Adrenal gland (tissue), 19 donors: ENCODE measurements at places on chromosomes 1 and 21.

DNA sequence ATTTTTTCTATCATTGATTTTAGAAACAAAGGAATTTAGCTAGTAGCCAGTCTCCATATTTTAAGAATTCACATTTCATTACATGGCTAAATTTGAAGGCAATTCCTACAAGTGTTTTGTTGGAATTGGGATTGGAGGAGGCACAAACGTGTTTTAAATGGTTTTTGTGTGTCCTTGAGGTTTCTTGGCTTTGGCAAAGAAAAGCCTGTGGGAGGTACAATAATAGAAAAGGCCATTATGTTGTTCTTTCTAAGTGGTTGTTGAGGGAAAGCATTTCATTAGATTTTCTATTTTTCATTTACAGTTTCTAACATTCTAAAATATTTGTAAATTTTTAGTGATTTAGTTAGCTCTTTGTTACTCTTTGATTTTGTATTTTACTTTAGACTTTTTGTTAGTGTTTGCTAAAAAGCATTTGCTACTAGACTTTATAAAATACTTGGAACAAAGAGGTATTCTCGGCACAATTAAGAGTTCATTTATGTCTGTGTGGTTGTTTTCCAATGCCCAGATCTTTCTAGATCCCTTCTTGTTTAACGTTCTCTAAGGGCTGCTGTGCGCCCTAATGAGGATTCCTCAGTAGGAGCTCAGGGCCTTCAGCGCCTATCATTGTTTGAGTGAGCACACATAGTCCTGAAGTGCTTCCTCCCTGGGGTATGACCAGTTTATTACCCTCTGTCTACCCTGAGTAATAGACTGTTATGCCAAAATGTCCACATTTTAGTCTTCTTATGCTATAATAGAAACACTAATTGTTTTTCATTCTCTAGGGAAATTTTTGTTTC is 70.0 kb upstream of the KIAA1614 start:
- no peaks in the 10 kb centered on the region for H3K4me1 ChIP-seq
- H3K4me3 ChIP-seq, result no peak overlapping the region
- H3K36me3 ChIP-seq, result no peaks in the 10 kb centered on the region
- no peak for DNase-seq
- no peaks in the 10 kb centered on the region for H3K27me3 ChIP-seq

DNA sequence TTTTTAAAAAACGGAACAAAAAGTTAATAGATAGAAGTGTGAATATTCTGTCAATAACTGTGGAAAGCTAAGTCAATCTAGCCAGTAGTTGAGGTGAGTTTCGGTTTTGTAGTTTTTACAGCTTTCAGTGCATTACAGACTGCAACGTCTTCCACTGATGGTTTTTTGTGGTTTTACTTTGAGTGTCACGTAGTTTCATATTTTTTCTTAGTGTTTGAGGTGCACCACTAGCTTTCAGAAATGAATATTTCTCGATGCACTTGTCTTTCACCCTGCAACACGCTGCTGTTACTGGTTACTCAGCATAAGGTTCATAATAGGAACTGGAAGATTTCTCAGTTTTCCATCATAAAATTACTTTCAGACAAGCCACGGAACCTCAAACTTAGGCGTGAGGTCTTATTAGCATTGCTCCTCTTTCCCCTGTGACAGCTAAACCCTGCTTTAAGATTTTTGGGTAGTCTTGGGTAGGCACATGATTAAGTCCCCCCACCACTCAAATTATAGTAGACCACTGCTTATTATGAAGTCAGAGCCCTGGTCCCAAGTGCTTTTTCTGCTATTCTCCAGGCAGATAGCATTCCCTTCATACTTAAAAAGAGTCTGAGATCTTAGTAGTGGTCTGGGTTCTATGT is 1412.7 kb downstream of the KCNT2 start:
- H3K36me3 ChIP-seq, result no peaks in the 10 kb centered on the region
- DNase-seq, result no peak
- H3K4me1 ChIP-seq, result no peaks in the 10 kb centered on the region
- no peak overlapping the region for H3K27ac ChIP-seq

GRCh38 chr1:54456361-54456760 is 50.2 kb upstream of the SSBP3 start:
- no peak overlapping the region for H3K27ac ChIP-seq
- H3K27me3 ChIP-seq, result no peaks in the 10 kb centered on the region
- no peaks in the 10 kb centered on the region for H3K4me1 ChIP-seq
- H3K36me3 ChIP-seq, result no peaks in the 10 kb centered on the region
- no peak overlapping the region for H3K4me3 ChIP-seq
- DNase-seq, result no peak

DNA sequence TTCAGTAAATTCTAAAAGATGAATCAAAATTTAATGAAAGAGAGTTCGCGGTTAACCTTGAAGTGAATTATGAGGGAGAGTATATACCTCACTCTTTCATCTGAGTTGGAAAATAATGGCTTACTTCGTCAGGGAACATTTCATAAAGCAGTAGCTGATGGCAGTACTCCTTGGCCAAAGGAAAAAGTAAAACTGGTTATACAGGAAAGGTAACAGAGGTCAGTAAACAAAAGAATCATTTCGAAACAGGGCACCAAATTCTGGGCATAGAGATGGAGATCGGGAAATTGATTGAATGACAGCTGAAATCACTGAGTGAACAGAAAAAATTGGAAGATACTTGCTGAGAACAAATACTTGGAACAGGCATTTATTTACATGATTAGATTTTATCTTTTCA is 199.0 kb downstream of the OLFM3 start:
- no peaks in the 10 kb centered on the region for H3K4me1 ChIP-seq
- H3K4me3 ChIP-seq, result no peak overlapping the region
- no peak for DNase-seq
- H3K27ac ChIP-seq, result no peak overlapping the region
- no peaks in the 10 kb centered on the region for H3K27me3 ChIP-seq

GRCh38 chr1:211527888-211528287 is 35.9 kb upstream of the RD3 start:
- H3K4me1 ChIP-seq, result no peaks in the 10 kb centered on the region
- no peaks in the 10 kb centered on the region for H3K36me3 ChIP-seq
- no peaks in the 10 kb centered on the region for H3K27me3 ChIP-seq
- H3K27ac ChIP-seq, result no peak overlapping the region

GRCh38 chr1:29393451-29393826 is 157.1 kb downstream of the PTPRU start:
- no peak for DNase-seq
- H3K27ac ChIP-seq, result no peak overlapping the region
- H3K27me3 ChIP-seq, result no peaks in the 10 kb centered on the region
- no peak overlapping the region for H3K4me3 ChIP-seq
- no peaks in the 10 kb centered on the region for H3K4me1 ChIP-seq

- peaks cover 6% of the 10 kb centered on the region for H3K4me1 ChIP-seq
- H3K4me3 ChIP-seq, result peak overlapping the region; percentile 73
- peak; percentile 79 for DNase-seq
- peak overlapping the region; percentile 93 for H3K27ac ChIP-seq
Measured at GRCh38 chr1:93878501-93878888, 511 bp downstream of the DNTTIP2 start.

DNA sequence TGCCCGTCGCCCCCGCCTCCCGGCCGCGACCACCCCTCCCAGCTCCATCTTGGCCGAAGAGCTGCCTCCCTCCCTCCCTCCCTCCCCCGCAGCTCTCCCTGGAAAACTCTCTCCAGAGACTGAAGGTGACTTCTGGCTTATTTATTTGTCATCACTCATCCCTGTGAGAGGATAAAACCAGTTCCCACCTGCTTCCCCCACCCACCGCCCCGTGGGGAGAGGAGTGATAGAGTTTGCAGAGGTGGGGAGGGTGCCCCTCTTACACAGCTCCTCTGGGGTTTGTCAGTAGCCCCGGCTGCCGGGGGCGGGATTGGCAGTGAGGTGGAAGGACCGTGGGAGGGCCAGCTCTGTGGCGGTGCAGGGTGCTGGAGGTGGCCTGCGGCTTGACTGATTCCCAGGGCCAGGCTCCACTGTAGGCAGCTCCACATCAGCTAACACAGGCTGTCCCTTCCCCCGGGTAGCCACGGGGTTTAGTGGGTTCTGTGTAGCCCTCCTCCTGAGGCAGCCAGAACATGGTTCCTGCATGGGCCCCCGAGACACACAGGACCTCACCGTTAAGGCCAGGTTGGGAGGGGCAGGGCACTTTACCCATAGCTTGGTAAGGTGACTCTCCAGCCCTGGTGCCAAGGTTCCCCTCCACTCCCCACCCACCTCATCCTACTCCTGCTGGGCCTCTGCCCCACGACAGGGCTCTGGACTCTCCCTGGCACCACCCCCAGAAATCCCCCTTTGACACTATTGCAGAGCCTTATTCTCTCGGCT is 62.2 kb downstream of the ELK4 start:
- H3K27ac ChIP-seq, result no peak overlapping the region
- no peak for DNase-seq
- peaks cover 34% of the 10 kb centered on the region for H3K27me3 ChIP-seq
- H3K4me3 ChIP-seq, result no peak overlapping the region

DNA sequence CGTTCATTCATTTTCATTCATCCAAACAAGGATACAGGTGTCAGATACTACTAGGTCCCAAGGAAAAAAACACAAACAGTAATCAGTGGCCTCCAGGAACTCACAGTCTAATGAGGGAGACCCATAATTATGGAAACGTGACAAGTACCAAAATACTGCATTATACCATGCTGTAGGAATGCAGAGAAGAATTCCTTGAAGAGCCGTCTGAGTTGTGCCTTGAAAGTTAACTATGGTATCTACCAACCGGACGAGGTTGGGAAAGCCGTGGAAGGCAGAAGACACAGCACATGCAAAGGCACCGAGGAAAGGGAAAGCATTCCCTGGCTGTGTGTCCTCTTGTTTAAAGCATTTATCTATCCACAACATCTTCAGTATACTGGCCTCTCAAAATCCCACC is 206.0 kb downstream of the DAB1 start:
- H3K27me3 ChIP-seq, result no peaks in the 10 kb centered on the region
- no peak overlapping the region for H3K4me3 ChIP-seq
- no peak overlapping the region for H3K27ac ChIP-seq
- no peak for DNase-seq
- no peaks in the 10 kb centered on the region for H3K36me3 ChIP-seq
- H3K4me1 ChIP-seq, result no peaks in the 10 kb centered on the region

DNA sequence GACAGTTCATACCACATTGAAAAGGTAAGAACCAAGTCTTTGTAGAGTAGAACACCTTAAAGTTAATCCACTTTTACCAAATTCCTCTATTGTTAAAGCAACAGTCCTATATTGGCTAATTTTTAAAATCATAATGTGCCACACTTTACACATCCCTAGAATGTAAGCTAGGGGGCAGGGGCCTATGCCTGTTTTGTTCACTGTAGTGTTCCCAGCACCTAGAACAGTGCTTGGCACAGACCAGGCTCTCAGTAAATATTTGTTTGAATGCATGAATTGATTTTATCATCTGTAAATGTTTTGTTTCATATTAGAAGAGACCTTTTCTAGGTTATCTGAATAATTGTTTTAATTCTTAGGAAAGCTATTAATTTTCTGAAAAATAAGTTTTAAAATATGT is 9.1 kb downstream of the SMAP2 start:
- H3K4me3 ChIP-seq, result no peak overlapping the region
- H3K4me1 ChIP-seq, result peaks cover 7% of the 10 kb centered on the region
- H3K27me3 ChIP-seq, result no peaks in the 10 kb centered on the region
- H3K36me3 ChIP-seq, result no peaks in the 10 kb centered on the region
- DNase-seq, result no peak

DNA sequence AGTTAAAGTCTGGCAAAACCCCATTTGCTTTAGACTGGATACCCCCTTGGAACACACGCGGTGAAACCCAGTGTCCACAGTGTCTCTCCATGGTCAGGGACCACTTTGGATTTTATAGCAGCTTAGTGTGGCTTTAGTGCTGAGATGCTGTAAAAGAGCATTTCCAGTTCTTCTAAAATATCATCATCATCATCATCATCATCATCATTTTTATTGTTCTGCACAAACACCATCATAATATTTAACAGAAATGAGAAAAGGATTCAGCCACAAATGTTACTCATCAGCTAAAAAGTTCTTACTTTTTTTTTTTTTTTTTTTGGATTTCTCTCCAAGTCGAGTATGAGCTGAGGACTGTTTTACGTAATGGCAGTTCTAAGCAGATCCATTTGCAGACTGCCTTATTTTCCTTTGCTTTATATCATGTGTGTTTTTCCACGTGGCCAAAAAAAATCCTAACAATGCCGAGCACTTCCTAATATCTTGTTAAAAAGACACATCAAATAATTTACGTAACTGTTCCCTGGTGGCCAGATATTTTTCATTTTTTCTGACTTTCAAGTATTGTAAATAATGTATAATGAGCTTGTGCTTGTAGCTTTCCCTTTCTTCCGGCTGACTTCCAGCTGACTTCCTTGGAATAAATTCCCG is 62.8 kb downstream of the EVA1C start:
- no peak overlapping the region for H3K27ac ChIP-seq
- no peak for DNase-seq
- H3K4me1 ChIP-seq, result peaks cover 7% of the 10 kb centered on the region
- no peaks in the 10 kb centered on the region for H3K36me3 ChIP-seq
- no peaks in the 10 kb centered on the region for H3K27me3 ChIP-seq
- no peak overlapping the region for H3K4me3 ChIP-seq

DNA sequence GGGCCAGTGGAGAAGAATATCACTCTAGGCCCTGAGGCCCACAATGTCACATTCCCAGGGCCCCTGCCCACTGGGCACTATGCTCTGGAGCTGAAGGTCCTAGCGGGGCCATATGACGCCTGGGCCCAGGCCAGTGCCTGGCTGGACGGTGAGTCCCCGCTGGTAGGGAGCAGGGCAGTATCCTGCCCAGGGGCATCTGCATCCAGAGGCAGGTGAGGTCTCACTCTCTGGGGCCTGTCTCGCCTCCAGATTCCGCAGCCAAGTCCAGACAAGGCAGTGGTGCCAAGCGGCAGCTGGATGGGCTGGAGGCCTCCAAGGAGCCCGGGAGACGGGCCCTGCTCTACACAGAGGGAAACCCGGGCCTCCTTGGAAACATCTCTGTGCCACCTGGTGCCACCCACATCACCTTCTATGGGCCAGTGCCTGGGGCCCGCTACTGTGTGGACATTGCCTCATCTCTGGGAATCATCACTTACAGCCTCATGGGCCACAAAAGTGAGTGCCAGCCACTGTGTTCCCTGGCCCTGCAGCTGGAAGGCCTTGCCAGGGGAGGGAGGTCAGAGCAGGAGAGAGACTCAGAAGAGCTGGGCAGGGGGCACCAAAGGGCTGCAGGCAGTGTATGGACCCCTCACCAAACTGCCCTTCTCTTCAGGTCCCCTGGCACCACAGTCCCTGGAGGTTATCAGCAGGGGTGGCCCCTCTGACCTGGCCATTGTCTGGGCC is 11.1 kb upstream of the PTPN7 start:
- no peak overlapping the region for H3K4me3 ChIP-seq
- H3K4me1 ChIP-seq, result no peaks in the 10 kb centered on the region

DNA sequence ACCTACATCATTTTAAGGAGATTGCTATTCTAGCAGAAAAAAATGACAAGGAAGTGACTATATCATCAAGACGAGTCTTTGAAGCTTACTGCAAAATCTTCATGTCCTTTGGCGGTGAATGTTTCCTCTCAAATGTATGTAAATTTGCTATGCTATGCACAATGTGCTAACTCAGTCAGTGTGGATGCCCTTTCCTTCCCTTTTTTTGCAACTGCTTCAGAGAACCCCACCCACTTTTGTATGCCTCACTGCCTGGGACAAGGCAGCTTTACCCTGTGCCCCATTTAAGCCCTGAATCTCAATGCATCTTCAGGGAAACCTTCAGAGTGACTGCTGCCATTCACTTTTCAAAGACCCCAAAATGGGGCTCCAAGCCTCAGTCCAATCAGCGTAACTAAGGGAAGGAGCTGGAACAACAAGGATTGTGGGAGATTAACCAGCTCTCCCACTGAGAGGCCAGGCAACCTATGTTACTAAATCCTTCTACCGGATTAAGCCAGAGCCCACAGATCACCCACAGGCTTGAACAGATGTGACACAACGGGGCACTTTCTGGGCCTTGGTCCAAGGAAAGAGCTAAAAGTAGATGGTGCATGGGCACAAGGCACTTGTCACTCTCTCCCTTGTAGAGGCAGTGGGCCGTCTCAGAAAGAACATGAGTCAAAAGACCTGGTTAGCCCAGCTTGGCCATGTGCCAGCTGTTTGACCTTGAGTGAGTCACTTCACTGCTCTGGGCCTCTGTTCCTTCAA is 154.4 kb downstream of the PLPP3 start:
- no peaks in the 10 kb centered on the region for H3K27me3 ChIP-seq
- peak; percentile 80 for DNase-seq
- no peak overlapping the region for H3K4me3 ChIP-seq
